CD8-positive, alpha-beta memory T cell (primary cell): ENCODE measurements at places on chromosomes 11 and 22. TPM values are rescaled to one million over a fixed set of nuclear protein-coding genes. Genes with fewer than 3 reads are reported as not detected.

GRCh38 chr22:29041408-29041807, 20.2 kb downstream of the C22orf31 start:
- no peak for DNase-seq

- DNase-seq: no peak
These were observed 50.0 kb upstream of the NFRKB start for GRCh38 chr11:129945373-129945772.

Gene PLAAT5
- 0.26 TPM for total RNA-seq

GRCh38 chr11:27470826-27471588, 1.6 kb downstream of the LGR4 start:
- DNase-seq: no peak

GRCh38 chr11:119206511-119207414, 624 bp downstream of the CBL start:
- peak; percentile 44 for DNase-seq
